CD14-positive monocyte (primary cell): ENCODE measurements at places on chromosomes 12 and 14. TPM values are rescaled to one million over a fixed set of nuclear protein-coding genes. Genes with fewer than 3 reads are reported as not detected.

DNA sequence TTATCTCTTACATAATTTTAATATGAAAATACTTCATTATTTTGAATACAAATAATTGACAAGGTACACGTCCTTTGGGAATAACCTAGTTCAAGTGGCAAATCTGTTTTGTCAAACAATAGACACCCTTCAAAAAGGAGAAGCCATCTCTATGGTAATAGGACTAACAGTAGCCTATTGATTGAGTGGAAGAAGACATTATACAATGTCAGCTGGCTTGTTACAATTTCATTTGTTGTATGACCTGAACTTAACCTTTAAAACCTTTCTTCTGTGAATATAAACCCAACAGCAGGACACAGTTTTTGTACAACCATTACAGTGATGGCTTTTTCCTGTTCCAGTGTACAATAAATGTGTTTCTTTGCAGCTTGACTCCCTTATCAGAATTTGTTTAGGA, 8.1 kb downstream of the TMEM260 start:
- H3K36me3 ChIP-seq = peaks cover 36% of the 10 kb centered on the region
- no peak for DNase-seq
- no peak overlapping the region for H3K27ac ChIP-seq
- H3K27me3 ChIP-seq = no peaks in the 10 kb centered on the region
- H3K4me3 ChIP-seq = no peak overlapping the region

GRCh38 chr14:91723501-91723900, 8.4 kb downstream of the CATSPERB start:
- DNase-seq = no peak
- H3K4me3 ChIP-seq = no peak overlapping the region

INHBC gene
- not detected for polyA plus RNA-seq

FGF23 gene
- polyA plus RNA-seq = not detected

LGR5 gene
- not detected for polyA plus RNA-seq
